ENCODE measurements at places on chromosomes 13 and 19.

DNA sequence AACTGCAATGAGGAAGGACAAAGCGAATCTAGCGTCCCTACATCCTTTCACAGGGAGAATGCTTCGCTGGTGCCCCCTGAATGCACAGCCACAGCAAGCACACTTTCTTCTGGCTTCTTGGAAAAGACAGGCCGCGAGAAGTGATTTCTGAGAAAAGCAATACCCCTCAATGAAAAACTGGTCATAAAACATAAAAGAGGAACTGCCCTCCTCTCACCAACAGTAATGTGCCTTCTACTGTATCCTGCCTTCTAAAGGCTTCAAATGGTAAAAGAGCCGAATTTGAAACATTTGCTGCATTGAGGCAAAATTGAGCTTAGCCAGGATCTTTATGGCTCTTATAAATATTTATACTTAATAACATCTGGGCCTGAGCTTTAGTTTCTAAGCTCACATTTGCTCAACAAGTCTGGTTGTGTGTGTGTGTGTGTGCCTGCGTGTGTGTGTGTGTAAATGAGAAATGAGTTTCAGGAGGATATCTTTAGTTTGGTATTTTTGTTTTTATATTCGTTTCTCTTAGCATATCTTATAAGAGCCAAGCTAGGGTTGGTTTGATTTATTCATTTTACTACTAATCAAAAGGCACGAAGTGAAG, 246.1 kb upstream of the MAB21L1 start:
- DNase-seq, result no peak

DNA sequence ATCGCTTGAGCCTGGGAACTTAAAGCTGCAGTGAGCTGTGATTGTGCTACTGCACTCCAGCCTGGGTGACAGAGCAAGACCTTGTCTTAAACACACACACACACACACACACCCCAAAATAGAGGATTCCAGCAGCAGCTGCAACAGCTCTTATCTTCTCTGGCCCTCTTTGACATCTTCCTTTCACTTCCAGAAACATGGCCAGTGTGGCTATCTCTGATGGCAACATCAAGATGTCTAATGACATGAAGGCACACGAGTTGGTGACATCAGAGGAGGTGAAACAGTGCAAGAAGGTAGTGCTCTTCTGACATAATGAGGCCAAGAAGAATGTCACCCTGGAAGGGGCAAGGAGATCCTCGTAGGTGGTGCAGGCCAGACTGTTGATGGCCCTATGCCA, 81.2 kb downstream of the TM9SF2 start:
- DNase-seq, result no peak

DNA sequence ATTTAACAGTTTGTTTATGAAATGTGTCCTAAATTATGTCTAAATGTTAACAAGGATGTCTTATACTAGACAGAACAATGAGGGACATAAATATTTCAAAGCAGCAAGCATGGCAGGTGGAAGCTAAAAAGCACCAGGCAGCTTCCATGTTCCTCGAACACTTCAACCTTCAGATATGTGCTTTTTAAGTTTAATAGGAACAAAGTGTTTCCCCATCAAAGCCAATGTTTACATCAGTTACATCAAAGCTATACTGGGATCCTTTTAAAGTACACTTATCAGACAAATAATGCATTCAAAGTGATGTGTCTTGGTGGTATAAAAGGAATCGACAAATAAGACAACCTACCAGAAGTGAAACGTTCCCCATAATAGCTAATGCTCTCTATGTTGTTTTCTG, 2841.1 kb upstream of the PCDH20 start:
- no peak for DNase-seq

DNA sequence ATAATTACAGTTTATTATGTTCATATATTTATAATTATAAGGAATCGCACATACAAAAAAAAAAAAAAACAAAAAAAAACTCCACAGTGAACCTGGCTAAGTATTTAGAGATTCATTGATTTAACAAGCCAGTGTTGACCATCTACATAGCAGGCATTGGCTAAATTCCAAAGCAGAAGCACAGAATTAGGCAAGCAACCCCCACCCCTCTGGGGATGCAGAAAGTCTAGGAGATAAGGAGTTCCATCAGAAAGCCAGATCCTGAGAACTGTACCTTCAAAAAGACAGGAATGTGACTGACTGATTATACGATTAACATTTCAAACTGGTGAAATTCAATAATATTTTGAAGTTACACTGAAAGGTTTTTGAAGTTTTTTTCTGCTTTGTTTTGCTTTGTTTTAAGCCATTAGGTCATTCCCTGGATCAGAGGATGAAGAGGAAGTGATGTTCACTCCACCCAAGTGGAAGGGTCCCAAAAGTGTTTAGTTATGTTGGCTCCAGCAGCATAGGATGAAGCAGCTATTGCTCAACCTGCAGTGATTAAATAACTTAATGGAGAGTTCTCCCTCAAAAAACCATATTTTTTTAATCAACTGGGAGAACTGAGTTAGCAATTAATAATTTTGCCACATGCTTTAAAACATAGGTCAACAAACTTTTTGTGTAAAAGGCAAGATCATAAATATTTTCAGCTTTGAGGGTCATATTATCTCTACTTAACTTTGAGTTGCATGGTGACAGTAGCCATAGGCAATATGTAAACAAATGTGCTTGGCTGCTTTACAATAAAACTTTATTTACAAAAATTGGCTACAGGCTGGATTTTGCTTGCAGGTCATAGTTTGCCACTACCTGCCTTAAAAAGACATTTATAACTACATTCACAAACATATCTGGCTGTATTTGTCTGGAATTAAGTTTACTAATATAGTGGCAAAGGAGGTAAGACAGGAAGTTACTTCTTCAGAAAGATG, 49.6 kb downstream of the DOCK9 start:
- DNase-seq, result no peak

- DNase-seq, result no peak
Observed at GRCh38 chr19:41352279-41352608, 1.5 kb downstream of the TGFB1 start.

DNA sequence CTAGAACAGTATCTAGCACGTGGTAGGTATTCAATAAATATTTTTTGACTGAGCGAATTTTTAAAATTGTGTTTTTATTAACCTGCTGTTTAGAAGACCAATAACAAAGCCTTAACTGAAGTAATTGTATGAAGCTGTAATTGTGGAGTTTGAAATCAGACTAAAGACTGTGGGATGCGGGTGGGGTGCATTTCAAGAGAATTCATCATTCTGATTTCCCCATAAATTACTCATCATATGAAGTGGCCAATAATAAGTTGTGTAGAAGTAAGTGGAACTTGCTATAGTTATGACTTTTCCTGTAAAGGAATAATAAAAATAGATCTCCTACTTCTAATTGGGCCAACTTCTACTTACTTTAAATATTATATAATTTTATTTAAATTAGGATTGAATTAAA, 449.3 kb downstream of the PCDH9 start:
- no peak for DNase-seq

DNA sequence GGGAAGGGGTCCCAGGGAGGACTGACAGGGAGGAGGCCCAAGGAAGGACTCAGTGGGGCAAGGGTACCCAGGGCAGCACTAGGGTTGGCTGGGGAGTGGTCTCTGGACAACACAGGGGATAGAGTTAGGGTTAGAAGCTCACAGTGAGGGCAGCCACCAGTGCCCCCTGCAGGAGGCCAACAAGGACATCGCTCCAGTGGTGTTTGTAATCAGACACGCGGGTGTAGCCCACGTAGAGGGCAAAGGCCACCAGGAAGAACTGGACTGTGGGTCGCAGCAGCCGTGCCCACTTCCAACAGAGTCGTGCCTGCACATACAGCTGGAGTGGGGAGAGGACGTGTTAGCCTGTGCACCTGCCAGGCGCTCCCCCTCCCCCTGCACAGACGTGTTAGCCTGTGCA, 9.2 kb downstream of the PLPP2 start:
- DNase-seq, result no peak

- DNase-seq, result no peak
Observed at GRCh38 chr19:28334419-28334818, 878.5 kb downstream of the UQCRFS1 start.

DNA sequence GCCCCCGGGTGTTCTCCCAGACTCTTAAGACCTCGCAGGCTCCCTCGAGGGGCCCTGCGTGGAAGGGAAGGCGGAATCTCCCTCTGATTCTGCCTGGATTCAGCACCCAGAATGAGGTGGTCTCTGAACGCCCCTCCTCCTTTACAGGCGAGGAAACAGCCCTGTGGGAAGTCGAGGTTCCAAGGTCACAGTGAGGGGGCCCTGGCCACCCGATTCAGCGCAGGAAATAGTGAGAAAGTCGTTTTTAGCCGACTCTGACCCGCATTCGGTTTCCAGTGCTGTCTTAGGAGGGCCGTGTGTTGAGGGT, 1.1 kb downstream of the BSG start:
- no peak for DNase-seq

- no peak for DNase-seq
Observed at GRCh38 chr19:56132316-56132822, 8.7 kb upstream of the ZNF444 start.

GRCh38 chr19:49851456-49852259, 699 bp downstream of the PTOV1 start:
- DNase-seq, result peak; percentile 58

GRCh38 chr13:61144834-61145593, 270.6 kb downstream of the PCDH20 start:
- DNase-seq, result no peak

DNA sequence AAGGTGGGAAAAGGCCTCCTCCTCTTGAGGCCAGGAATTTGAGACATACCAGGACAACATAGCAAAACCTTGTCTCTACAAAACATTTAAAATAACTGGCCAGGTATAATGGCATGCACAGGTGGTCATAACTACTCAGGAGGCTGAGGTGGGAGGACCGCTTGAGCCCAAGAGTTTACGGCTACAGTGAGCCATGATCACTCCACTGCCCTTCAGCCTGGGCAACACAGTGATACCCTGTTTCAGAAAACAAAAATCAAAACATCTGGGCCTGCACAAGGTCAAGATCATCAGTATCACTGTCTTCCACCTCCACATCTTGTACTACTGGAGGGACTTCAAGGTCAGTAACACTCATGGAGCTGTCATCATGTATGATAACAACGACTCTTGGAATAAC, 742.7 kb upstream of the GPC6 start:
- no peak for DNase-seq

DNA sequence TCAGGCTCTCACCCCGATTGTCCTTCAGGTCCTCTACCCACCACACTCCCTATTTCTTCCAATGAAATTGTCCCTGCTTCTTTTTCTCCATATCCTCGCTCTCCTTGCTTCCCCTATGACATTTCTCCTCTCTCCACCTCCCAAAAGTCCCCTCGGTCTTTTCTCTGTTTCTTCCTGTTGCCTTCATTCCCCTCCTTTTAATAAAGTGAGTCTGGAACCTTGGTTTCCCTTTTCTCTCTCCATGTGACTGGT, 676 bp upstream of the ZNF574 start:
- DNase-seq, result no peak

- no peak for DNase-seq
Observed at GRCh38 chr13:34322014-34322742, 504.2 kb downstream of the RFC3 start.

GRCh38 chr13:47672245-47673008, 328.6 kb downstream of the SUCLA2 start:
- no peak for DNase-seq

DNA sequence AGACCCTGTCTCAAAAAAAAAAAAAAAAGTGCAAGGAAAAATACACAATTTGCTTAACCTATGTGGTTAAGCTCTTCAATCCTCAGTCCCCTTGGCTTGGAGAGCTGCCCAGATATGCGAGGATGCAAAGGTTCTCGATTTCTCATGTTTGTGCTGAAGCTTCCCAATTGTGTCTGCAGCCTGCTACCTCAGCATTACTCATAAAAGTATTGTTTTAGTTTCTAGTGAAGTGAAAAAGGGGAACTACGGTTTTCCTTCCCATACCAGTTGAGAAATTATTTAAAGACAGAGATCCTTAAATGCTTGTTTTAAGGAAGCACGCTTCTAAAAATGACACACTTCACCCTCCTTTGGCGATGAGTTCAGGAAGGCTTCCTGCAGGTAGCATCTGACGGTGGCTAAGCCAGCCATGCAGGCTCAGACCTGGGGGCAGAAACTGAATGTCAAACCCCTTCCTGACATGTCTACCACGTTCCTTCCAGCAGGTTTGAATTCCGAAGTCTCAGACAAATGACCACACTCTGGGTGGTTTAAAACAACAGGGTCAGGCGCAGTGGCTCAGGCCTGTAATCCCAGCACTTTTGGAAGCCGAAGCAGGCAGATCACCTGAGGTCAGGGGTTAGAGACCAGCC, 47.9 kb downstream of the RUBCNL start:
- DNase-seq, result no peak

DNA sequence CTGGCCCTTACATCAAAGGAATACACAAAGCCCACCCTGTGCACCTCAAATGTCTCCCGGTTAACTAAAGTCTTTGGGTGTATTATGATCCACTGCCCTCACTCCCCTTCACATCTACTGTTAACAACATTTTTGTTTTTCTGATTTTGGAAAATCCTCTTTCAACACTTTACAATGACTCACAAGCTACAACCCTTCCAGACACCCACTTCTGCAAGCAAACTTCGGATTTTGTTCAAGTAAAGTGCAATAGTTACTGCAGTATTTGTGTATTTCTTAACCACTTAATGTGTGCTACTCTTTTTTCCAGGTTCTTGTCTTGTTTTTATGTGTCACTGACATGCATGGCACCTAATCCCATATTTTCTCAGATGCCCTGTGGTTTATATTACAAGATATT, 101.1 kb downstream of the EDNRB start:
- DNase-seq, result no peak

DNA sequence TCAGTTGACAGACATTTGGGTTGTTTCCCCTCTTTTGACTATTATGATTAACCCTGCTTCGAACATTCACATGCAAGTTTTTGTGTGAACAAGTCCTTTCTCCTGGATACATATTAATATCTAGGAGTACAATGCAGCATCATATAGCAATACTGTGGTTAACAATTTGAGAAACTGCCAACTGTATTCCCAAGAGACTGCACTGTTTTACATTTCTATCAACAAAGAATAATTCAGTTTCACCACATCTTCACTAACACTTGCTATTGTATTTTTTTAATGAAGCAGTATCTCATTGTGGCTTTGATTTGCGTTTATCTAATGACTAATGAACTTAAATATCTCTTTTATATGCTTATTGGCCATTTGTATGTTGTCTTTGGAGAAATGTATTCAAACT, 184.6 kb upstream of the NBEA start:
- no peak for DNase-seq

DNA sequence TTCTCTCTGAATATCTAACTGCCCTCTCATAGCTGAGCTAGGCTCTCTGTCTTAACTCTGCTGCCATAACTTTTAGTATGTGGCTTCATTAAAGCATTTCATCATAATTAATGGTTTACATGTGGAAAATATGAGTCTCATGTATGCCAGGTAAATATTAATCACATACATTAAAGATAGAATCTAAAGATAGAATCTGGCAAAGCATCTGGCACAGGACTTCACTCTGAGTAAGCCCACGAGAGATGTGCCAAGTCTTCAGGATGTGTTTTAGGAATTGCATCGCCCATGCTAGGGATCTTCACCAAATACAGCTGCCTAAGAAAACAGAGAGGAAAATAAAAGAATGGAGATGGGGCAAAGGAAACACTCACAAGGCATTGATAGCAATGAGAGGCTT, 285.8 kb downstream of the DIAPH3 start:
- no peak for DNase-seq

- DNase-seq, result no peak
Observed at GRCh38 chr19:24065865-24066604, 21.0 kb upstream of the ZNF254 start.

GRCh38 chr19:15256708-15257331, 24.6 kb upstream of the EPHX3 start:
- no peak for DNase-seq

Data from activated naive CD4-positive, alpha-beta T cell treated with anti-CD3 and anti-CD28 coated beads, Interleukin-2, amount 10 ng/mL, durations not matched to agents 7 days and 5 days (primary cell).